CD4-positive, alpha-beta T cell treated with Interferon gamma for 1 hour (primary cell): ENCODE measurements at places on chromosomes 2 and 18.
A peak's percentile ranks its signal among the peaks of the same experiment; 100 is the strongest.

DNA sequence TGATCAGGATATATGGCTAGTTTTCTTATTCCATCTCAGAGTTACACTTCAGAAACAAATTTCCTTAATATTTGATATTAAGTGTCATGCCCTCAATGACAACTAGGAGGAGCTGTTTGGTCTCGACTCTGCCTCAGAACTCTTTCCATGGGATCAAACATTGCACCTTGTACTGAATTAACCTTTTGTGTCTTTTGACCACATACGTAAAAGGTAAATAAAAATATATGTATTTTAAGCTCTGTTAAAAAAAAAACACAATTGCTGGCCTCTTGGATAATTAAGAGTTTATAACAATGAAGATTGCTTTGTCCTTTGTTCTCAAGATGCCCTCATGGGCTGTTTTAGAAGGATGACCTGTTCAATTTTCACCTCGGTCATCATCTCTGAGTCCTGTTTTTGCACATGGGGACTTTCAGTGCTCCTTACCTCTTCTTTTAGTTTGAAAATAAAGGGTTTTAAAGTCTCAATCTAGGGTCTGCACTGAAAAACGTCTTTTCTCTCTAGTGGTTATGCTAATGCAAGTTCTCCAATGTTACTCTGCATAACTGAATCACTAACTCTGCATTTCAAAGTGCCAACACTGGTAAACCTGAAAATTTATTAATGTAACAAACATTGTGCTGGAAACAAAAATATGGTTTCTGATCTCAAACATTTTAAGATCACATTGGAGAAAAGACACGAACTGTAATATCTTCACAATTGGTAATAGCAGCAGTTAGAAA lies 18.8 kb upstream of the FN1 start:
- no peak for DNase-seq

DNA sequence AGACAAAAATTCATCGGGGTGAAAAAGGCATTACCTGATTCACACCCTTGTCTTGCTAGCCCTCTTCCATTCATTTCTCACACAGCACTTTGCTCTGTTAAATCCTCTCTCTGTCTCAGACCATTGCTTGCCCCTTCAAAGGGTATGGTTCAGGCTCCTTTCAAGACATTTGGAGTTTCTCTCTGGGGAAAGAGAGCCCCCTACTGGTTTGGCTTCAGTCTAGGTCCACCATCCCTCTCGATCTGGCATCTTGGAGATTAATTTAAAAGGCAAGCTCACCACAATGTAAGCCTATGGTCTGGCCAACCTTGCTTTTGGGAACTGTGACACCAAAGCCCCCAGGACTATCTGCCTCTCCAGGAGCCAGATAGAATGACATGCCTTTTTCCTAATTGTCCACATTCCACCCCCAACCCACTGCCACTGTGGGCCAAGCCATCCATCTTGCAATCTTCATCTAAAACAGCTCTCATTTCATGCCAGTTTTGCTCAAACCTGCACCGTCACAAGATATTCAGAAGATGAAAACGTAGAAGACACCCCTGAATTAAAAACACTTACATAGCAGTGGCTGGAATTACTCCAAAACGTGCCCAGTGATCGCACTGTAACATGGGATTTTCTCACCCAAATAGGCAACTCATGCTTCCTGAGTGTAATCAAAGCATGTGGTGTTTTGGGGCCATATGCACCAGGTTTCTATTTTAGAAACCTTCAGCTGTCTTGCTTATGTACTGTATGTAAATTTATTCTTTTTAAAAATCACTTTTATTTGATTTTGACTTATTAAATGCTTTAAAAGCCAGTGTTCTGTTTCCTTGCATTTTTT lies 93.9 kb downstream of the FARSB start:
- DNase-seq, result no peak

- no peak for DNase-seq
Measured at GRCh38 chr2:211157211-211157610, 600.8 kb downstream of the CPS1 start.

- DNase-seq, result no peak
Measured at GRCh38 chr18:2146754-2147153, 424.6 kb downstream of the METTL4 start.

DNA sequence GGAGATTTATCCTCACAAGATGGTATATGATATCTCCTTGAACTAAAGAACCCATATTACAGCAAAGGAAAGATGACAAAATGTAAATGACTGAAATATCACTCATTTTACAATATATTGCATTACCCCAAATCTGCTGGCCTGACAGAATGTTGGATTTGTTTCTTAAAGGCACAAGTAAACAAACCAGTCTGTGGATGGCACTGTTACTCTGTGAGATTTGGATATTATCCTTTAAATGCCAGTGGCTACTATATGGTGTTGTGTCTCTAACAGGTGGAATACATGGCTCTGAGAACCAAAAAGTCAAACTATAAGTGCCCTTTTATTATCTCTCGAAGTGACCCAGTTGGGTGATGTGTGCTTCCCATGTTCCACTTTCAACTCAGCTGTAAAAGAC lies 125.7 kb downstream of the PDE1A start:
- DNase-seq, result no peak

DNA sequence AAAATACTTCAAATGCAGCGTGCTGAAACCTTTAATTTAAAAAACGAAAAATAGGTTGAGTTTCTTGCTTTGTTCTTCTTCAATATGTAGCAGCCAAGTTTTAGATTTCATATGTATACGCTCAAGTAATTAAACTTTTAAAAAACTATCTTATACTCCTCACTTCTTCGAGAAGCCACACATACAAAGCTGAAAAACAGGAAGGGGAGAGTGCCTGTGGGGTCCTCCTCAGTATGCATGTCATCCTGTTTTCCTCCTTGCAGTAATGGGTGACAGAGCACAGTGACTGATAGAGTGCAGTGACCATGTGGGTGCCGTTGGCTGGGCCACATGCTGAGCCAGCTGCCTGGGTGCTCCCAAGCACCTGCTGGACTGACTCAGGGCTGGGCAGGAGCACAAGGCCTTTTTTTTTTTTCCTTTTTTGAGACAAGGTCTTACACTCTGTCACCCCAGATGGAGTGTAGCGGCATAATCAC lies 33.3 kb downstream of the UXS1 start:
- peak; percentile 48 for DNase-seq

GRCh38 chr2:1418566-1418965 lies 5.3 kb downstream of the TPO start:
- no peak for DNase-seq
